ENCODE measurements at places on chromosomes 2 and 18.
A peak's percentile ranks its signal among the peaks of the same experiment; 100 is the strongest.

DNA sequence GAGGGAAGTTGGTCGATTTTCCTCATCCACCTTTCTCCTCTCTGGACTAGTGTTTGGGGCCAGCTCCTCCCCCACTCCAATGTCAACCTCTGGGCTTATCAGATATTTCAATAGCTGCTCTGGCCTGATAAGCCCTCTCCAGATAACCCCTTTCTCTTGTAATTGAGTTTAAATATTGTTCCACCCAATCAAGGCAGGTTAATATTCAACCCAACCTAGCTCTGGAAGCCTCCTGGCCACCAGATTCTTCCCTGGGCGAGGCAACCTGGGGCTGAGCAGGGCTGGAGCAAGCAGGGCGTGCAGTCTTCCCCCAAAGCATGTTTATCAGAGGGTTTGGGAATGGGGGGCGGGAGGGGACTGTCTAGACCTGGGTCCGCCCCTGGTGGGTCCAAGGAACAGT is 73.8 kb downstream of the TFCP2L1 start:
- no peak for DNase-seq

- no peak for DNase-seq
These were observed 31.6 kb downstream of the GBX2 start for GRCh38 chr2:236136538-236136937.

GRCh38 chr2:207869784-207870778 is 100.4 kb upstream of the FZD5 start:
- DNase-seq = peak; percentile 68

DNA sequence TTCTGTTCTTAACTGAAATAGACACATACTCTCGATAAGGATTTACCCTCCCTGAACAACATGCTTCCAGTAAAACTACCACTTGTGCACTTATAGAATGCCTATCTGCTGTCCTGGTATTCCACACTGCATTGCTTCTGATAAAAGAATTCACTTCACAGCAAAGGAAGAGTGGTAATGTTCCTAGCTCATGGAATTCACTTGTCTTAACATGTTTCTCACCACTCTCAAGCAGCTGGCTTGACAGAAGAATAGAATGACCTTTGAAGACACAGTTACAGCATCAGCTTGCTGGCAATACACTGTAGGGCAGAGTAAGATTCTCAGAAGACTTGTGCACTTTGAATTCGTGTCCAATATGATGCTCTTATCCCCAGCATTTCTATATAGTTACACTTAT is 524.1 kb upstream of the CNTNAP5 start:
- no peak for DNase-seq

- DNase-seq = no peak
These were observed 244.9 kb upstream of the MYT1L start for GRCh38 chr2:2575870-2576386.

- DNase-seq = peak; percentile 71
These were observed 2.8 kb downstream of the IHH start for GRCh38 chr2:219057709-219058540.

- DNase-seq = no peak
These were observed 79.0 kb downstream of the TMEM18 start for GRCh38 chr2:598058-598802.

DNA sequence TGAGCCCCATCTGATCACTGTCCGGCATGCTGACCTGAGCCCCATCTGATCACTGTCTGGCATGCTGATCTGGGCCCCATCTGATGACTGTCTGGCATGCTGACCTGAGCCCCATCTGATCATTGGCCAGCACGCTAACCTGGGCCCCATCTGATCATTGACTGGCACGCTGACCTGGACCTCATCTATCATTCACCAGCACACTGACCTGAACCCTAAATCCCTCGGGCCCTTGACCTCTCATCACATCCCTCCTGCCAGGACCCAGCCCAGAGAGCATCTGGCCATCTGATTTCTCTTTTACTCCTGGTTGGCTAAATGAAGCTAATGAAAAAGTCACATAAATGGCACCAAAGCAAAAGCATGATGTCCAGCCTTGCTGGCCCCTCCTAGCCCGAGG is 207.1 kb downstream of the NDUFA10 start:
- DNase-seq = no peak

DNA sequence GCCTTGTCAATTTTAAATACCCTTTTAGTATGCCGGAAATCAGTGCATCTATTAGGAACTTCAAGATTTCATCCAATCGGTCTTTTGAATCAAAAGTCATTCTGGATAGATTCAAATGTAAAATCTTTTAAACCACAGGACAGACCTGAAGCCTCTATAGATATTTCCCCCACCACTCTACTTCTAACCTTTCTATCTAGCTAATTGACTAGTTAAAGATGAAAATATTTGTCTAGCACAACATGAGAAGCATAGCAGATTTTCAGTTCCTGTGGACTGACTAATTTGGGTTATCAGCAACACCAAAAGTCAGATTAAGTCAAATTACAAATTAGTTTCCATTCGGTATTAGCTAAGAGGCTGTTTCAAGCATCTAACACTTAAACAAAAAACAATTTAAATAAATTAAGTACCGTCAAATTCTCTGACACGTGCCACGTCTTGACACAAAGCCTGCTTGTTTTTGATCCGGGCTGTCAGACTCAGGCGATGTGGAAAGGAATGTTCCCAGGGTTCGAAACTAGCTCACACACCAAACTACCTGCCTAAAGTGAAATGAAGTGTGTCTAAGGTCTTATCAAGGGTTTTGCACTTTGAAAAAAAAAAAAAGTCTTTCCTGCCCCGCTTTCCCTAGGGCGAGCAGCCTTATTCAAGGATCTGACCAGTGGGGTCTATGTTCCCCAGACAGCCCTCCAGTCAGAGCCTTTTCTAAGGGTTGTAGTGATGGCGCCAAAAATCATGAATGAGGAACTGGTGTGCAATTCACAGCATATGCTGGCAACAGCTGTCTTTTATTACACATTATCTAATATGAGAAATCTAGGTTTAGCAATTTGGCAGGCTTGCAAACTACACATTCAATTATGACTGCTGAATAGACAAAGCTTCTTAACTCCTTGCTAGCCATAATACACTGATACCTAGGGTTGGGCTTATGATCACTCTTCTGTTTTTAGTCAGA is 4.7 kb downstream of the CYTIP start:
- peak; percentile 44 for DNase-seq

- DNase-seq = no peak
These were observed 289.8 kb downstream of the RAD51AP2 start for GRCh38 chr2:17228461-17228860.

DNA sequence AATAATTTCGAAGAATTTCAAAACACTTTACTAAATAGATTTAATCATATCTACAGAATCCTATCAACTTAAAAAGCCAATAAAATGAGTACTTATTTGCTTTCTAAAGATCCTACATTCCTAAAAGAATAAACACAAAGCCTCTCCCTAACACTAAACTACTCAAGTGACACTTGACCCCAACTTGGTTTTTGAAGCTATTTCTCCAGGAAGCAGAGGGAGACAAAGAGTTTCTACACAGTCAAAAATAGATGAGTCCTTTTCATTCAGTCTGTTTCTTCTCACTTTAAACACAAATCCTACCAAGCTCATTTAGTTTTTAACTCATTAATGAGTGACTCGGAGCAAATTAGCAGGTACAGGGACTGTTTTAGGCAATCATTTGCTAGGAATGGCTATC is 2.1 kb downstream of the ATL2 start:
- no peak for DNase-seq

DNA sequence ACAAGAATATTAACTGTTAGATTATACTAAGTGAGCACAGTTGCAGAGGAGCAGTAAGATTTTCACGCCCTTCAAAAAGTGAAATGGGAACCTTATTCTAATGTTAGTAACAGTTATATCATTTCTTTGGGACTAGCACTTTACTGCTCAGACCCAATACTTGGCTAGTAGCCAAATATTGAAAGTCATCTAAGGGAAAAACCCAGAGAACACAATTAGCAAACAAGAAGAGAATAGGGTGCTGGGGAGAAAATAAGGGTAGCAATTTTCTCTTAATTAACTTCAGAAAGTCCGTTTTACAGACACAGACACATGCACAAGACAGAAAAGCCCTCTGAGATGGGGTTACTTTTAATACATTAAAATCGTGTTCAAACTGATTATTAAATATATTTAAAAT is 71.8 kb downstream of the ID2 start:
- DNase-seq = no peak

DNA sequence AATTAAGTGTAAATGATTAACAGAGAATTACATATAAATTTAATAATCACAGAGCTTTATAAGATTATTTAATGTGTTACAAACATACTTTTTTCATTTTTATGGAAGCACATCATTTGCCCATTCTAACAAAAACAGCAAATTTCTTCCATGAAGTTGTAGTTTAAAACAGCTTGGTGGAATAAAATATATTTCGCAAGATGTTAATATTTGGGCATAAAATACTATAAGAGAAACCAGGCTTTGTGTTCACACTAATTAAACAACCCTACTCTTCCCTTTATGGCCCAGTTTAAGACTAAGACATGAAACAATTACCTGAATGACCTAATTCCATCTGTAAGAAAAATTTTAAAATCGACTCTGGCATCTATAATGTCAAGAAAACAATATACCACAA is 69.4 kb downstream of the LNPK start:
- DNase-seq = no peak

DNA sequence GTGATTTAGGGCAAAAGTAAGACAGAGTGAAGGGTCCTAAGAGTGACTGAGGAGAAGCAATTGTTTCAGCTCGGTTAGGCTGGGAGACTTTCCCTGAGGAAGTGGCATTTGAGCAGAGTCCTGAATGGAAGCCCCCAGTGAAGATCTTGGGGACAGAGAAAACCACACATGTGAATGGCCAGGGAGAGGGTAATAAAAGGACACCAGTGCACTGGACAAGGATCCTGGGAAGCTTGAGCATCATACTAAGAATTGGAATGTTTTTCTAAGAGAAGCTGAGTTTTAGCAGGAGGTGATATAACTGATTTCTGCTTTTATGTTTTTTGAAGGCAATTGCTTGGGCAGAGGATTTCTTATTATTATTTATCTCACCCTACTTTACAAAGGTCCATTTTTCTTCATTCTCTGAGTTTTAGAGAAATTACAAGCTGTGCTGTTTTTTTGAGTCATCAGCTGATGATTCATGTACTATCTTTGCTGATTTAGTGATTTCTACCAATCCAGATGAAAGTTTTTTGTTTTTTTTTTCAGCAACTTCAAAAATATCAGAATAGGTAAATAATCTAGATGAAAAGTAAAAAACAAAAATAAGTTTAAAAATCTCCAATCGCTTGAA is 43.5 kb downstream of the MFSD6 start:
- DNase-seq = peak; percentile 10

GRCh38 chr2:71905205-71905604 is 242.5 kb downstream of the CYP26B1 start:
- DNase-seq = no peak

DNA sequence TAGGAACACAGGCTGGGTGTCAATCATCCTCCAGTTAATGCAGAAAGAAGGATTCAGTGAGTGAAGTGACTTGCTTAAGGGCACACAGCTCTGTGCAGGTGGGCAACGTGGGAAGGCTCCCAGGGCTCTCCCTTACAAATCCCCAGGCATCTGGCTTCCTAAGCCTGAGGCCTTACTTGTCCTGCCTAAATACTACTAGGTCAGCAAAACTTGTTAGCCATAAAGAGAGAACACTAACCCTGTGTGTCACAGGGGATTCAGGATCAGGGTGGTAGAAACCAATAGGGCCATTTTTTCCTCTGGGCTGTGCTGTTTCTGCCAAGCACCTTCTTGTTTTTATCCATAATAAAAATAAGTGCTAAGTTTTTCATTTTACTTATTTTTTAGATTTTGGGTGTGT is 55.0 kb downstream of the GATA6 start:
- no peak for DNase-seq

DNA sequence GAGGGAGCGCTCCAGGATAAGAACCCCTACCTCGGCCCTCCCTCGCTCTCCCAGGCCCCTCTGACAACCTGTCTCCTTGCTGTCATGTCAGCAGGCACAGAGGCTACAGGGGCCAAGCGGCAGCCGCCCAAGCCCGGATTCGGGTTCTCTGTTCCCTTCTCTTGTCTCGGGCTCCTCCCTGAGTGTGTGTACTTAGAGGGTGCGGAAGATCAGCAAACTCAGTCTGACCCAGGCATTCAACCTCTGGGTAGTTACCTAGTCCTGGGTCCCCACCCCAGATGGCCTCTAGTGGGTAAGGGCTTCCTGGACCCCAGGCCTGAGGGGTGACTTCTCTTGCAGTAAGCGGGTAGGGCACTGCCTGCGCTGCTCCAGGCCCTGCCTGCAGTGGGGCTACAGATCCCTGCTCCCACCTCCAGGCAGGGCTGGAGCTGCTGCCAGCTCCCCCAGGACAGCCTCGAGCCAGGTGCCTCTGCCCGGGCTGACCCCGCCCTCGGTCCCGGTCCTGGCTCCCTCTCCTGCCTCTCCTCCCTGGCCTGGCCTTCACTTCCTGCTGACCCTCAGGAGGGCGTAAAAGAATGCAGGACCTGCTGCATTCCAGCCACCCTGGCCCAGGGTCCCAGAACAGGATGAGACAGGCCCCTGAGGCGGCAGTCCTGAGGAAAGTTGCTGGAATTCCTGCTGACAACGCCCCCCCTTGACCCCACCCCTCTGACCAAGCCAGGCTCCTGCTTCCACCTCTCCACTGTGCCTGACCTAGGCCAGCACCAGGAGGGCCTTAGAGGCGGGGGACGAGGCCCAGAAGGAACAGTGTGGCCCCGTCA is 22.0 kb downstream of the GPC1 start:
- DNase-seq = no peak

- DNase-seq = no peak
These were observed 19.1 kb downstream of the PAPOLG start for GRCh38 chr2:60775048-60775639.

DNA sequence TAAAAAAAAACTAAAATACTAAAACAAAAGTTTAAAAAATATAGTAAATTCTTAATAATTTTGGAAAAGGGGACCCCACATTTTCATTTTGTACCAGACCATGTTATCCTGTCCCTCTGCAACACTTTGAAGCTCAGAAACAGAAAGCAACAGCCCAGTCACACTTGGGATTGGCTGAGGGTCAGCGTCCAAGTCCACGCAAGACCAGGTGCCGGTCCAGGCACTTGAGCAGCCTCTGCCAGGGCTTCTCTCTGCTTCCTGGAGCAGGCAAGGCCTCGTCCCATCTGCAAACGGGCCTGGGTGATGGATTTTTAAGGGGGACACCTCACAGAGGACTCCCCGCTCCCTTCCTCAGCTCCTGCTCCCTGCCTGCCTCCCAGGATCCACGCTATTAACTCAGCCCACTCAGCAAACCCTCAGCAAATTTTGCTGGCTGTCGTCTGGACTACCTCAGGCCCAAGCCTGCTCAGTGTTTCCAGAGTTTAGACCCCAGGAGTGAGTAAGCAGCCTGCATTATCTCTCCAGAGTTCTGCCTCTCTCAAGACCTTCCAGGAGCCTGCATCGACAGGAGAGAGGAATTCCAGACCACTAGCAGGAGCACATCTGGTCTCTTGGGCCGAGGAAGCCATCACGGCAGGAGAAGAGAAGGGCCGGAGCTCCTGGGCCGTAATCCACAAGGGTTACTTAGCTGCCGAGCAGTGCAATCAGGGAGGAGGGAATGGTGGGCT is 88.7 kb upstream of the STPG4 start:
- no peak for DNase-seq

GRCh38 chr2:167134381-167135072 is 246.2 kb downstream of the XIRP2 start:
- no peak for DNase-seq
